AG08395 (cell line): ENCODE measurements at places on chromosomes 4 and X.
A peak's percentile ranks its signal among the peaks of the same experiment; 100 is the strongest.

DNA sequence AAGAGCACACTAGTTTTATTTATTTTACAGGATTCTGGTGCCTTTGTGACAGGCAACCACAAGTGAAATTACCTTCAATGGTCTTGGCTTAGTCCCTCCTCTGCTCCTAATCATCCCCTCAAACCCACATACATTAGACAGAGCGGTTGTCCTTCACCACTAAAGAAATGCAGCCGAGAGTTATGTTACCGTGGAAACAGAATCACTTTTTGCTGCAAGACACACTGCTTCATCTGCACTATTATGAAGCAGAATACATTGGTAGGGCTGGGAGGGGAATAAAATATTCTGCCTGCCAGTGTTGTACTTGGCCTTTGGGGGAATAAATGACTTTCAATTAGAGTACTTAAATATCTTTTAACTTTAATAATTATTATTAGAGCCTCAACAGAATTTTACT lies 75.2 kb downstream of the ARHGEF38 start:
- no peak for DNase-seq

DNA sequence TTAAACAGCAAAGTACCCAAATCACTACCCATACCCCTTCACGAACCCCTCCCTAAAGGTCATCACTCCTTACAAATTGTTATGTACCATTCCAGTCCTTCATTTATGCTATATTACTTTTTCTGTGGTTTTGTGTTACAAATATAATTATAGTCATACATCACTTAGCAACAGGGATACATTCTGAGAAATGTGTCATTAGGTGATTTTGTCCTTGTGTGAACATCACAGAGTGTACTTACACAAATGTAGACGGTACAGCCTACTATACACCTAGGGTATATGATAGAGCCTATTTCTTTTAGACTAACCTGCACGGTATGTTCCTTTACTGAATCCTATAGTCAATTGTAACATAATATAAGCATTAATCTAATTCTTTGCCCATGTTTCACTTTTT lies 61.9 kb downstream of the ASB9 start:
- DNase-seq, result no peak

GRCh38 chr4:83989835-83990234 lies 453.9 kb downstream of the GPAT3 start:
- no peak for DNase-seq

GRCh38 chr4:112664611-112665010 lies 27.7 kb downstream of the LARP7 start:
- no peak for DNase-seq

DNA sequence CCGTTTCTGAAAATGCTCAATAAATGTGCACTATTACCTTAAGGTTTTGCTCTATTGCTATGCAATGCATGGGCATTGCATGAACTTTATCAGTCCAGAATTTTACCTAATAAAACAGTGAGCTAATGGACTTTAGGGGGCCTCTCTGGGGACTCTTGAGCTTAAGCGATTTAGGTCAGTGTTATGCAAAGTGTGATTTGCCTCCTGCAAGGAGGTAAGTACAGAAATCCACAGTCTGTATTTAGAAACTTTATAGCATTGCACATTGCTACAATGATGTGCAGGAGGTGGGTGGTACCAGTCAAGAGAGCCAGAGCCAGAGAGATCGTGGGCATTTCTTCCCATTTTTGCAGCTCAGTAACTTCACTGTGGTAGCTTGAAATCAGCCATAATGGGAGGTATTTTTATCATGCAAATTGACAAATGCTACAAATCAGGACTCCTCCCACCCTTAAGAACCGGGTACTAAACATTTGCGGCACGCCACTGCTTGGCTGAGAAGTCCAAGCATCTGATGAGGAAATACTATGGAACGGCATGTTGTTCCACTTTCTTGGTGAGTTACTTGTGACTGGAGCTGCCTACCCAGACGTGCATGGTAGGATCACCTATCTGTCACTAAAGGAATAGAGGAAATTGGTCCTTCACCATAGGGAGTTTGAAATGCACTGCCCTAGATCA lies 174.6 kb upstream of the PGRMC2 start:
- no peak for DNase-seq

GRCh38 chr4:81516241-81516640 lies 44.5 kb upstream of the RASGEF1B start:
- DNase-seq, result no peak

- no peak for DNase-seq
These were observed 35.9 kb downstream of the PNMA5 start for GRCh38 chrX:152958047-152958446.

DNA sequence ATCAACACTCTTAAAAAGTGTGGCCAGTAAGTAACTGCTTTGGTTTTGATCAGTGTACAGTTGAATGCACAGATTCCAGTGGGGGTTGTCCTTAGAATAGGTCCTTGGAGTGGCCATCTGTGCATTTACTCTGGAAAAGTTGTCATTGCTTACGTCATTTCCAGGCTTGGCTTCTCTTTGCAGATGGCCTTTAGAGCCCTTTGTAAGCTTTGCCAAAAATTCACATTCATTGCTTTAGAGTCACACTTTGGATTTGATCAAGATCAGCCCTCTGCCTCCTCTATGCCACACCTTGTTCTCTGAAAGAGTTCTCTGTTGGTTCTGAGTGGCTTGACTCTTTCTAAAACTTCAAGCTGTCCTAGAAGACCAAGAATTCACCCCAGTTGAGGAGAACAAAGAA lies 83.9 kb downstream of the MAMLD1 start:
- DNase-seq, result no peak

DNA sequence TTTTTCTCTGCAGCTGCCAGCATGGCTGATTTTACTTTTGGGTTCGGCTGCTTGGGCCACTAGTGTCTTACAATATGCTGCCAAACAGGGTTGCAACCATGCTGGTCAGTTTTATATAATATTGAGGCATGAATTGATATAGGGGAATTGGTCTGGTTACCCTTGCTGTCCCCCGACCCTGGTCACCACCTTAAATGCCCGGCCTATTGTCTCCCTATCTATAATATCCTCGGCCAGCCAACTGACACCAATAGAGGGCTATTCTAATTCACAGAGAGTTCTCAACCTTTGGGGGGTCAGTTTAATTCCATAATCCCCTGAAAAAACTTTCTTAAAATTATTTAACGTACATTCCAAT lies 28.7 kb downstream of the SULT1E1 start:
- no peak for DNase-seq

DNA sequence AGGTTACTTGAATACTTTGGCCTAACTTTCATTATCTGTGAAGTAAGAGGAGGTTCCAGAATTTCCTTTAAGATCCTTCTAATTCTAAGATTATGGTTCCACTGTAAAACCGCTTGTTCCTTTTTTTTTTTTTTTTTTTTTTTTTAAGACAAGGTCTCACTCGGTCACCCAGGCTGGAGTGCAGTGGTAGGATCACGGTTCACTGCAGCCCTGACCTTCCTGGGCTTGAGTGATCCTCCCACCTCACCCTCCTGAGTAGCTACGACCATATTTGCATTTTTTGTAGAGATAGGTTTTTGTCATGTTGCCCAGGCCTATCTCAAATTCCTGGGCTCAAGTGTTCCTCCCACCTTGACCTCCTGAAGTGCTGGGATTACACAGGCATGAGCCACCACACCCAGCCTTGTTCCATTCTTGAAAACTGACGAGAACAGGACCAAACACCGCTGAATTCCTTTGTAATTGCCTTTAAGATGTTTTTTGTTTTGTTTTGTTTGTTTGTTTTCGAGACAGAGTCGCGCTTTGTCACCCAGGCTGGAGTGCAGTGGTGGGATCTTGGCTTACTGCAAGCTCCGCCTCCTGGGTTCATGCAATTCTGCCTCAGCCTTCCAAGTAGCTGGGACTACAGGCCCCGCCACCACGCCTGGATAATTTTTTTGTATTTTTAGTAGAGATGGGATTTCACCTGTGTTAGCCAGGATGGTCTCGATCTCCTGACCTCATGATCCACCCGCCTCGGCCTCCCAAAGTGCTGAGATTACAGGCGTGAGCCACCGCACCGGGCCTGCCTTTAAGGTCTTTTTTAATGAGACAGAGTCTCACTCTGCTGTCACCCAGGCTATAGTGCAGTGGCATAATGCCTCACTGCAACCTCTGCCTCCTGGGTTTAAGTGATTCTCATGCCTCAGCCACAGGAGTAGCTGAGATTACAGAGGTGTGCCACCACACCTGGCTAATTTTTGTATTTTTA lies 6.8 kb downstream of the PDS5A start:
- DNase-seq, result no peak

- DNase-seq, result no peak
These were observed 20.8 kb upstream of the SERTM2 start for GRCh38 chrX:111490688-111491087.

GRCh38 chrX:43813898-43814297 lies 68.4 kb downstream of the MAOB start:
- DNase-seq, result no peak

DNA sequence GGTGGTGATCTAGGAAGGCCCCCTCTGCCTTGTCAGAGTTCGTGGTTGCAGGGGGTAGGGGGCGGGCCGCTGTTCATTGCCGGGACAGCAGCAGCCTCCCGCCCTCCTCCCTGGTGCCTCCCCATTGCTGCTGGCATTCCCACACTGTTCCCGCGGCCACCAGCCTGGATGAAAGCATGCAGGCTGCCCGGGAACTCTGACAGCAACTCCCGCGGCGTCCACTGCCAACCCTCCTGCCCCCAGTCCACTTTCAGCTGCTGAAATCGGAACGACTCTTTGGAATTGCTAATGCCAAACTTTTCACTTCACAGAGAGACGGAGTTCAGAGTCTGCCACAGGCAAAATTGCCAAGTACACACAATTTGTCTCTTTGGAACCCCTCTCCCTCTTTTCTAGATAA lies 121.9 kb downstream of the BEND2 start:
- DNase-seq, result no peak

DNA sequence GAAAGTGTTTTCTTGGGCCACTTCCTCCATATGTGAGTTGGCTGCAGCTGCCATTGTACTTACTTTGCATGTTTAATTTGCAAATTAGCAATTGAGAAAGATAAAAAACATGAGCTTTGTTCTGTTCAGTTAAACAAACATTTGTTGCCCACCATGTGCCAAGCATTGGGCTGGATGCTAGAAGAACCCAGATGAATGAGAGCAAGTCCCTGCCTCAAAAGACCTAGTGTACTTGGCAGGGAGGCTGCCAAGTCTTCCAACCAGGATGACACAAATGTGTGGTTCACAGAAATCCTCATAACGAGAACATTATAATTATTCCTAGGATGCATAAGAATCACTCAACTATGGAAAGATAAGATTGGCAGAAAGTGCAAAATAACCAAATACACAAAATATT lies 66.7 kb downstream of the GPM6A start:
- no peak for DNase-seq

DNA sequence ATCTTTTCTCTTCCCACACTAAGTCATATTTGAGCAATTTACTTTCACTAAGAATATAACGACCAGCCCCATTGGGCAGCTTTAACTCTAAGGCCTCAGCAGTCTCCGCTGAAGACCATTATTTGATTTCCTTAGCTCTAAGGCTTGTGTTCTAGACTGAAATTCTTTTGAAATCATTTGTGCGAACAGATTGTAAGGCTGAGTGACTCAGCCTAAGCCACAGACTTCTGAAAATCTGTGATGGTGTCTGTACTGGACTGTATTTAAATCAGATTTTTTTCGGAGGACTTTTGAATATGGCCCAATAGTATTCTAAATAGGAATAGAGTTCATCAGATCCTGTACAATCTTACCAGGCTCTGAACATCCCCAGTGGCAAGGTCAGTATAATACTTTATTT lies 150.3 kb upstream of the TECRL start:
- no peak for DNase-seq

- no peak for DNase-seq
These were observed 39.1 kb upstream of the NSUN7 start for GRCh38 chr4:40710484-40711254.

GRCh38 chrX:48028091-48028490 lies 21.3 kb downstream of the SPACA5 start:
- no peak for DNase-seq

DNA sequence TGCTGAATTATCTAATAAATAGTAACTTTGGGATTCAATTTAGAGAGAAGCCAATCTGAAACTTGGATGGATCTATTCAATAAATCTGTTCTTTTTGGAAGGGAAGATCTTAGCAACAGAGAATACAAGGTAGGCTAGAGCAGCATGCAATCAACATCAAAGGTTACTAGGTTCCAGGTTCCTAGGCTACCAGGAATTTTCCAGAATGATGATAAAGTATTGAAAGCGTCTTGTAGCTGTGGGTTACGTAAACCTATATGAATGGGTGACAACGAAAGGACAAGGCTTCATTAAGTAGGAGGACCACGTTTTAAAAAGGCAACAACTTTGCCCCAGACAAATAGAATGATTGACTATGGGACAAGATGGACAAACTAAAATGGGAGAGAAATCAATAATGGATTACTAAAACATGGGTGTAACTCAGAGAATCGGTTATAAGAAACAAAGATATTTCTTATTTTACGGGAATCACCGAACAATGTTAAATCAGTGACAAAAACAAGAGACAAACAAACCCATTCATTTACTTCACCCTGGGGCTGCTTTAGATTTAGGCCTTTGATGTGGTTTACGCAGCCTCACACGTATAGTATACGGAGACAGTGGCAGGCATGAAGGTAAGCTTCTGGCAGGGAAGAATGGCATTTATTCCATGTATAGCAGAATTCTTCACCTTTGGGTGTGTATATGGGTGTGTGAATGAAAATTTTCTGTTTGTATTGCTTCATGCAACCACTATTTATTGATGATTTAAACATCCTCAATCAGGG lies 732.6 kb upstream of the PABPC4L start:
- no peak for DNase-seq

GRCh38 chr4:119628281-119629141 lies at the start of gene PDE5A:
Gene PDE5A (minus strand): TSS chr4:119628804. CDS start chr4:119628671, 133 bp downstream.
- DNase-seq, result peak; percentile 76

DNA sequence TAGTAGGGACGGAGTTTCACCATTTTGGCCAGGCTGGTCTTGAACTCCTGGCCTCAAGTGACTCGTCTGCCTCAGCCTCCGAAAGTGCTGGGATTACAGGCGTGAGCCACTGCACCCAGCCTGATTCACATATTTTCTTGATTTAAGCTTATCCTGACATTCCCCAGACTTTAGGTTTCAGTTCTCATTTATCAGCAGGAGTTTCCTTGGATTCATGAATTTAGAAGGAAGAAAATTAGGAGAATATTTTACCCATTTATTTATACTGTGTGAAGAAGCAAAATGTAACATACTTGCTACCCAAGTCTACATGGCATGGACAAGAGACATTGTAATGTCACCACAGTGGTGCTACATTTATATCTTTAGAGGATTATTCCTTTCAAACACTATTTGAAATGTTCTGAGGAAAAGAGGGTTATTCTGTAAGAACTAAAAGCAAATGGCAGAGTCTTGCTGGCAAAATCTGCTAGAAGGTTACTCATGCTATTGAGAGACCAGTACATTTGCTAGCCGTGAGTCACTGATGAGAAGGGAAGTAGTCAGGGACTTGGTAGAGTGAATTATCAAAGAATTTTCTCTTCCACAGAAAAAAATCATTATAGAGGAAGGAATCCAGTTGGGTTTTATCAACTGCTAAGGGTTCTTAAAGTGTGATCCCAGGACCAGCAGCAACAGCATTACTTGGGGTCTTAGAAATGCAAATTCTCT lies 26.1 kb upstream of the CFAP299 start:
- DNase-seq, result peak; percentile 88

DNA sequence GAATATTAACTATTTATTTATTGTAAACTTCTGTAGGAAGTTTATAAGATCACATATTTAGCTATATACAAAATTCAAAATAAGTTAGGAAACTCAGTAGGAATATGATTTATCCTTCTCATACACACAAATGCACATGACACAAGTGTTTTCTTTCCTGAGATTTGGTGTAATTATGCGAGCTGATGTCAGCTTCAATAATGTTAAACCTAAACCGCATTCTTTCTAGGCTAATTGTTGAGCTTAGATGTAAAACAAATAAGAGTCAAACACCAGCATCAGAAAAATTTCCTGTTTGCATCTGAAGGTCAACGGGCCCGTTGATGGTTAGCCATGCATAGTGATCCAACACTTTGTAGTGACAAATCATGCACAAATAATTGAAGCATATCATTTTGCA lies 30.8 kb downstream of the RASGEF1B start:
- DNase-seq, result no peak
